ENCODE measurements at places on chromosomes 7 and 10. TPM values are rescaled to one million over a fixed set of nuclear protein-coding genes. Genes with fewer than 3 reads are reported as not detected.

PON1 gene
- total RNA-seq, result not detected

CYP3A7 gene
- not detected for total RNA-seq

GIMAP1 gene
- not detected for total RNA-seq

NPFFR1 gene
- not detected for total RNA-seq

TMEM270 gene
- total RNA-seq, result not detected

SSC4D gene
- 17.3 TPM for total RNA-seq

Measured in cardiac muscle cell (in vitro differentiated cells and primary cell).